ENCODE measurements at places on chromosomes 12 and 14.

GRCh38 chr12:121535150-121536053 is 45.4 kb downstream of the KDM2B start:
- no peak for DNase-seq

DNA sequence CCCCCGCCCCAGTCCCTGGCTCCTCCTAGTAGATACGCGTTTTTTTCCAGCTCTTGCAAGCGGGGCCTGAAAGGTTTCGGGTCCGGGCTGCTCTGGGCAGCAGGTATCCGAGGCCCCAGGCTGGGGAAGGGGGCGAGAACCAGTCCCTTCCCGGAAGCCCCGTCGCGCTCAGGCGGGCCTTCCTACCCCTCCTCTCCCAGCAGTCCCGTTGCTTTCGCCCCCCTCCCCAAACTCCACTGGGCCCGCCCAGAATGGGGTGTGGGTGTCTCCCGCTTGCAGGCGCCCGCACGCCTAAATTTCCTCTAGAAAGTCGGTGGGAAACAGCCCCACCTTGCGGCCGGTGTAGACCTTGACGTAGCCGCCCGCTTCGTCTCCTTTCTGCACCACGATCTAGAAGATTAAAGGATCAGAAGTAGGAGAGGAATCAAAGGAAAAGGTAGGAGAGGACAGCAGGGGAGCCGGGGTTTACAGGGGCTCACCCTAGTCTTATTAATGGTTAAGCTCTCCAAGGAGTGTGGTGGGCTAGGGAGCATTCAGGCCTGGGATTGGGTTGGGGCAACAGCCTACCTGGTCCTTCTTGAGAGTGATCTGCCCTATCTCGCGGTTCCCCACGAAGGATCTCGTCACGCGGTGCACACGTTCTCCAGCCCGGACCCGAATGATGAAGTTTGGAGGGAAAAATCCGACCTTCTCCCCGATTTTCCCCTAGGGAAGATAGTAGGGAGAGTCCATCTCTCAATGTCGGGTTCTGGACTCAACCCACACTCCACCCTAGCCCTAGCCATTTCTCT is 7.3 kb downstream of the STAC3 start:
- DNase-seq, result peak; percentile 82

- DNase-seq, result no peak
Measured at GRCh38 chr12:87678453-87678852, 350.7 kb downstream of the C12orf50 start.

- DNase-seq, result no peak
Measured at GRCh38 chr12:42793166-42793565, 203.6 kb upstream of the PRICKLE1 start.

- DNase-seq, result no peak
Measured at GRCh38 chr12:116562090-116562489, 2.9 kb downstream of the MAP1LC3B2 start.

DNA sequence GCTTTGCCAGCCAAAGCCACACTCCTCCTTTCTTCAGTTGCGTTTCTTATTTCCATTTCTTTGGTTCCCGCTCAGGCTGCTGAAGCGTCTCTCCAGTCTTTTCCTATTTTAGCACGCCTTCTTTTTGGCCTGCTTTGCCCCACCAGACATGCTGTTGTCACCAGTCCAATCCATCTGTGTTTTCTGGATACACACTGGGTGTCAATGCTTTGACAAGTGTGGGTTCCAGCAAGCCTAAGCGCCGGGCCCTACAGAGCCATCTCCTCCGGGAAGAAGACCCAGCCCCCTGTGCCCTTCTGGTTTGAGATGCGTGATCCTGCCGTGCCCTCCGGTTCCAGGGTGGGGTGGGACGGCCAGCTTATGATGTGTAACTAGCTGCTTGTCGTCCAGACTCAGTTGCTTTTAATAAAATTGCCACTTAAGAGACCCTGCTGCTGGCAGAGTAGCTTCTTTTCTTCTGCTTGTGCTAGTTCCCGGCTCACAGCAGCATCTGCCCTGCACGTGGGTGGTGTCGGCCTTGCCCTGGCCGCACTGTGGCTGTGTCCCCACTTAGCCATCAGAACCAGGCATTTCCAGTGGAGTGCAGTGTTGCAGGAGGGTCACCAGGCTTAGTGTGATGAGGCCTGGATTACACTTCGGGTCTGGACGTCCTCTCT is 29.7 kb downstream of the EML1 start:
- DNase-seq, result no peak

All from CD4-positive, alpha-beta T cell treated with Interleukin-10 for 1 hour (primary cell).